ENCODE measurements at places on chromosomes 6 and 20. TPM values are rescaled to one million over a fixed set of nuclear protein-coding genes. Genes with fewer than 3 reads are reported as not detected.

DNA sequence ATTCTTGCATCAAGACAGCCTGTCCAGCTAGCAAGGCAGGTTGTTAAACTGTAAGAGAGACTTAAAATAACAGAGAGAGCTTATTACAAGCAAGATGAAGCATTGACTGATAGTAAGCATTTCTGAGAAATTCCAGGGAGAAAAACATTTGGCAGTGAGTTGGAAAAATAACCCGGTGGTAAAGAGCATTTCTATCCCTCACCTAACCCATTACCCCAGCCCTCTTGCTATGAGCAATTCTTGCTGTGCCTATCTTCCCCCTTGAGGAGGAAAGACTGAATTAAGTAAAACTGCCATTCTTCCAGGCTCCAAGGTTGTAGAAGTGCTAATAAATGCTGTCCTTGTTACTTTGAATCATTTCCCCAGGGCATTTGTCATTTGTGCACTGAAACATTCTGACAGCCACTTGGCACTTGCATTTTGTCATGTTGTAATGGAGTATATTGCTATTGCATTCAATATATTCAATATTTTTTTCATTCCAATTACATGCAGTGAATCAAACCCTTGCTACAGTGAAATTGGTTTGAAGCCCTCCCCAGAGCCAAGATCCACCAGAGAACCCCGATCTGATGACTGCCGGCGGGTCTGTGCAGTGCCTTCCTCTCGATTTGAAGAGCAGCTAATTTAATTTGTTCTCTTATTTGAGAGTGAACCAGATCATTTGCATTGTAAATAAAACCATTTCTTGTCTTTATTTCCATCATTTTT lies 291.1 kb downstream of the HIVEP2 start:
- DNase-seq = no peak

The SRSF6 gene
- polyA plus RNA-seq = 321 TPM

- no peak for DNase-seq
Measured at GRCh38 chr6:128158496-128158895, 257.6 kb upstream of the THEMIS start.

The MGME1 gene
- polyA plus RNA-seq = 41.0 TPM

The RAET1E gene
- polyA plus RNA-seq = not detected

The COMMD7 gene
- 75.1 TPM for polyA plus RNA-seq

The OR2H2 gene
- 0.20 TPM for polyA plus RNA-seq

GRCh38 chr6:166166314-166167257 lies 1.1 kb downstream of the TBXT start:
- DNase-seq = no peak

DNA sequence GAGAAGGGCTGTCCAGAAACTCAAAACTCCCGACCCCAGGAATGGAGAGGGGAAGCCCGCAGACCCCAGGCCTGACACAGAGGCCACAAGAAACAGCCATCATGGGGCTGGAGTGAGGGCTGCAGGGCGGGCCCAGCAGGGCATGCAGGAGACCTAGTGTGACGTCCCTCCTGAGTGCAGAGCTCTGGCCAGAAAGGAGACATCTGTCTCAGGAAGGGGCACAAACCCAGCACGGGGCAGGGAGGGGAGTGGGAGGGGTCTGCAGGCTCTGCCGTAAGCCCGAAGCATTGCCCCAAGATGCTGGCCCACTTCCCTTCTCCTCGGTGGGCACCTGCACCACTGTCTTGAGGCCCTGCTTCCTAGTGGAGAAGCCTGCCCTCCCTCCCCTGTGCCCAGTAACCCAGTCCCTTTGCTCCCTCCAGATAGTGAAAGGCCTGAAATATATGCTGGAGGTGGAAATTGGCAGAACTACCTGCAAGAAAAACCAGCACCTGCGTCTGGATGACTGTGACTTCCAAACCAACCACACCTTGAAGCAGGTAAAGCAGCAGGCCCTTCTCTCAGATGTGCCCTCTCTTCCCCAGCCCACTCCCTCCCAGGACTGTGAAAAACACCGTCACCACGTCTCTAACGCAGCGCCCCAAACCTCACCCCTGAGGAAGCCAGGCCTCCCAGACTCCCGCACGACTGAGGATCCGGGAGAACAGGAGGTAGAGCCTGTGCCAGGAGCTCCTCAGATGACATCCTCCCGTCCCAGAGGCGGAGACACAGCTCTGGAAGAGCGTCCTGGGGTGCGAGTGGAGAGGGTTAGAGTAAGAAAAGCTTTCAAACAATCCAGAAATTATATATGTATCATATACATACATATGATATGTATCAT lies 9.7 kb downstream of the CST7 start:
- no peak for DNase-seq

- DNase-seq = no peak
Measured at GRCh38 chr20:59818911-59819310, 114.5 kb downstream of the SYCP2 start.

The PACRG gene
- 13.7 TPM for polyA plus RNA-seq

The TP53INP2 gene
- 12.9 TPM for polyA plus RNA-seq

The KCNK17 gene
- 0.29 TPM for polyA plus RNA-seq

DNA sequence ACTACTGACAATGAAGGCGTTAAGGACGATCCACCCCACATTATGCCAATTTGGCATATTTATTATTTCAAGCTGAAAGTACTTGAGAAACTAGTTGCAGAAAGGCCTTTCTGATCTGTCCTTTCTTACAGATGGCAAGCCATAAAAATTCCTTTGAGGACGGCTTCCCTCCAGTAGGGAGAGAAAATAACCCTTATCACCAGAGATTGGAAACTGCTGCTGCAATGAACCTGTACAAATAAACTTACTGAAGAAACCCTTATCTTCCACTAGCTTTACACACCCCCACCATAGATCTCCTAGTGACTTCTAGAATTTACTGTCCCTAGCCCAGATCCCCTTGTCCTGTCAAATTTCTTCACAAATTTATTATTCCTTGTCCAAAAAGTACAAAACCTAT lies 105.2 kb downstream of the MAP7 start:
- no peak for DNase-seq

The FBXO9 gene
- 98.4 TPM for polyA plus RNA-seq

DNA sequence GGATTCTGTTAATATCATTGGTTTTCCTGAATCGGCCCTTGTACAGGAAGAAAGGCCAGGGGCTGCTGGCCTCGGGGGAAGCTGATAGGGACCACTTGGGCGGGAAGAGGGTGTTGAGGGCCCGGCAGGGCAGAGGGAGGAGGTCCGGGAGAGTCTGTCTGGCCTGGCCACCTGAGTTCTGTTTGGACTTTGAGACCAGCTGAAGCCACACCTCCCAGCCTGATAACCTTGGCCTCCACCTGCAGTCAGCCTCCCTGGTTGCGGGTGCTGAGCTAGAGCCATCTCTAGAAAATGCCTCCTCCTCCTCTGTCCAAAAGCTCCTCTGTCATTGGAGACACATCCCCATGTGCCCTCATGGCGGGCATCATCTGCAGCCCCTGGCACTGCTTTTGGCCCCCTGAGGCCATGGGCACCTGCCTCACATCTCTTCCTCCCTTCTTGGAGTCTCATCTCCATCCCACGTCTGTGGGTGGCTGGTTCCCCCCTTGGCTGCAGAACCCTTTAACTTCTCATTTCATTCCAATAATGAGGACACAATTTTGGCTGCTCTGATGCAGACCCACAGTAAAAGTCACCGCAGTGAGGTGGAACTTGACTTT lies 16.6 kb downstream of the APCDD1L start:
- no peak for DNase-seq

Data from left renal pelvis (tissue), 4 donors.